ENCODE measurements at places on chromosomes 1 and 21.
A peak's percentile ranks its signal among the peaks of the same experiment; 100 is the strongest.

- DNase-seq = peak; percentile 68
These were observed 990.0 kb downstream of the KCNT2 start for GRCh38 chr1:195618287-195618686.

DNA sequence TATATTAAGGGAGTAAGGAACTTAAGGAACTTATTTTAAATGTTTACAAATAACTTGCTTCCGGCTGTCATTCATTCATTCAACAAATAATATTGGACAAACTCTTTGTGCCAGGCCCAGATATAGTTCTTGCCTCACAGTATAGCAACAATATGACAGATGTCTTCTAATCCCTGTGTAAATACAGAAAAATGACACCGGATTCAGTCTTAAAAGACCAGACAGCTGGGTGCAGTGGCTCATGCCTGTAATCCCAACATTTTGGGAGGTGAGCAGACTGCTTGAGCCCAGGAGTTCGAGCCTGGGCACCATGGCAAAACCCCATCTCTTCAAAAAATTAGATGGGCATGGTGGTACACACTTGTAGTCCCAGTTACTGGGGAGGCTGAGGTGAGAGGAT, 23.7 kb downstream of the EIF2B3 start:
- DNase-seq = no peak

- DNase-seq = no peak
These were observed 2.6 kb upstream of the MYSM1 start for GRCh38 chr1:58702261-58703141.

- no peak for DNase-seq
These were observed 42.8 kb upstream of the RD3 start for GRCh38 chr1:211534545-211535291.

DNA sequence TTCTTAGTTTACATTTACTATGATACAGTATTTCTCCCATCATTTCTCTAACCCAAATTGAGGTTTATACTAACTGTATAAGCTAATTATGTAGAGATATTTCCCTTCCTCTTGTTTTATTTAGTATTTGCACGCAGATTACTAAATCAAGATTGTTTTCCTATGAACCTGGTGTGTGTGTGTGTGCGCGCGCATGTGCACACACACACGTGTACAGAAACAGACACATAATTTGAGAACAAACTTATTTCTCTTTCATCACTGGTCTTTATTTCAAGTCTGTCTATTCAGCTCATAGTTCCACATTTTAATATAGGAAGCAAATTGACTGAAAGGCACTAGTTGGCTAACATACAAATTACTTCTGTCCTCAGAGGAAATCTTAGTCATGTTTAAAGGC, 19.7 kb upstream of the COL24A1 start:
- DNase-seq = no peak

- no peak for DNase-seq
These were observed 32.5 kb upstream of the ASPM start for GRCh38 chr1:197178998-197179397.

DNA sequence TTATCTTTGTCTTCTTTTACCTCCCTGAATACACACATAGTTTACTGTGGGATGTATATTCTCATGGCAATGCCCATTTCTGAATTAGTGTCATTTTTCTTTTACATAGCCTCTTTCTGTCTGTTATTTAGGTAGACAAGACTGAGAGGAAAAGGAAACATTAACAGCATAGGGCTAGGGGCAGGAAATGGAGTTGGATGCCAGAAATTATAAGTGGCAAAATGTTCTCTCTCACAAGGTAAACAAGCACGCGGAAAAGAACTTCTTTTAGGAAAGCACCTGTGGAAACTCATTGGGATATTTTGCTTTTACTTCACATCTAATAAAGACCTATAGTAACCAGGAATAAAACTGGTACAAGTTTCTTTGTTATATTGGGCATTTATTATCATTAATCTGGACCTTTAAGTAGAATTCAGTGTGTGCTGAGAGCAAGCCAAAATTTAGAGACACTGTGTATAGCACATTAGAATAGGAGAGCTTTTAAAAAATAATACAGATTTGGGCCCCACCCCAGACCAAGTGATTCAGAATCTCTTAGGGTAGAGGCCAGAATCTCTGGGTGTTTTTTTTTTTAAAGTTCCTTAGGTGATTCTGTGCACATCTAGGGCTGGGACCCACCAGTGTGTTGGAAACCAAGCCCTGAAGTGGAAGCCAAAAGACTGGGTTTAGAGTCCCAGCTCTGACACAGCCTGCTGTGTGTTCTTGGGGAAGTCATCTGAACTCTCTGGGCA, 32.7 kb downstream of the S100A10 start:
- DNase-seq = no peak

GRCh38 chr1:182952677-182953444, at the start of gene SHCBP1L:
Gene SHCBP1L, minus strand, starts transcription at chr1:182953166. Its CDS starts 33 bp downstream, at chr1:182953133.
- DNase-seq = no peak

All from MV-4-11 (cell line).